ENCODE measurements at places on chromosomes 4 and X. TPM values are rescaled to one million over a fixed set of nuclear protein-coding genes. Genes with fewer than 3 reads are reported as not detected.

Gene NOX1
- polyA plus RNA-seq: not detected

GRCh38 chr4:39026096-39026495 is 6.1 kb downstream of the TMEM156 start:
- DNase-seq: no peak
- no peaks in the 10 kb centered on the region for H3K27me3 ChIP-seq
- no peaks in the 10 kb centered on the region for H3K4me1 ChIP-seq
- H3K4me3 ChIP-seq: no peak overlapping the region
- H3K36me3 ChIP-seq: no peaks in the 10 kb centered on the region

GRCh38 chrX:76643590-76643989 is 216.1 kb downstream of the MAGEE1 start:
- DNase-seq: no peak
- H3K36me3 ChIP-seq: no peaks in the 10 kb centered on the region
- H3K27ac ChIP-seq: no peak overlapping the region
- no peaks in the 10 kb centered on the region for H3K4me1 ChIP-seq

Gene ANK2
- polyA plus RNA-seq: 1.5 TPM

DNA sequence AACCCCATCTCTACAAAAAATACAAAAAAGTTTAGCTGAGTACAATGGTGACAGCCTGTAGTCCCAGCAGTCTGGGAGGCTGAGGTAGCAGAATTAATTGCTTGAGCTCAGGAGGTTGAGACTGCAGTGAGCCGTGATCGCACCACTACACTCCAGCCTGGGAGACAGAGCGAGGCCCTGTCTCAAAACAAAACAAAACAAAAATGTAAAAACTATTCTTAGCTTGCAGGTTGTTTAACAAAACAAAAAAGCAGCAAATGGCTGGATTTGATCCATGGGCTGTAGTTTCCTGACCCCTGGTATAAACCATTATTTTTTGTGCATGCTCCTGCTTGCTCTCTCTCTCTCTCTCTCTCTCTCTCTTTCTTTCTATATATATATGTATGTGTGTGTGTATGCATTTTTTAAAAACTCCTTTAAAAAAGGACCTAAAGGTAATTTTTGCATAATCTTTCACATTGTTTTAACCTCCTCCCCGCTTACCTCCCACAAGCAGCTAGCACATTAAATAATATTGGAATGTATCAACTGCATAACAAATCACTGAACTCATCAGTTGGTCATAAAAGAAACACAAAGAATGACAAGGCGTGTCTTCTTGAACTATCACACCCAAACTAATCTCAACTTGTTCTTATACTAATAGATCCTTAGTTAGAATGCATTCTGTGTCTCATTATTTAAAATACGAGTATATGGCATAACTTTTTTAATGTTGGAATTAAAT is 4.8 kb downstream of the AREG start:
- no peak overlapping the region for H3K4me3 ChIP-seq
- H3K27me3 ChIP-seq: peaks cover 16% of the 10 kb centered on the region
- no peak for DNase-seq

- H3K4me1 ChIP-seq: no peaks in the 10 kb centered on the region
- no peak for DNase-seq
- H3K27ac ChIP-seq: no peak overlapping the region
- H3K36me3 ChIP-seq: no peaks in the 10 kb centered on the region
- H3K27me3 ChIP-seq: no peaks in the 10 kb centered on the region
- no peak overlapping the region for H3K4me3 ChIP-seq
These were observed 18.0 kb downstream of the TBL1X start for GRCh38 chrX:9482837-9483236.

DNA sequence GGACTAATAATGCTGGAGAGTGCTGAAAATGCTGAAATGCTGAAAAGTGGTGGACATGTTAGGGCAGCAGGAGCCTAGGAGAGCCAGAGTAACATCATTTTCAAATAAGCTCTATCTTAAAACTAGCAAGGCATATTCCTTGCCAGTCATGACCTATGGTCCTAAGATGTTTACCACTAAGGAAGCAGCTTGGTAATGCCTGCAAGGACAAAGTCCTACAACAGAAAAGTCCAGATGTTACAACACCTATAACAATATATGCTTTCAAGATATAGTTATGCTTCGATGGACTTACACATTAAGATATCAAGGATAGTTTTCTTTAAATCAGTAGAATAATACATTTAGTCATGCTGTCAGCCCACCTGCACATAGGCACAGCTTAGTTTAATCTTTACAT is 4.5 kb upstream of the ADH4 start:
- H3K36me3 ChIP-seq: no peaks in the 10 kb centered on the region
- no peak for DNase-seq
- no peaks in the 10 kb centered on the region for H3K4me1 ChIP-seq
- no peak overlapping the region for H3K27ac ChIP-seq

Gene SAGE1
- not detected for polyA plus RNA-seq

Gene BRS3
- not detected for polyA plus RNA-seq

- H3K27me3 ChIP-seq: no peaks in the 10 kb centered on the region
- H3K27ac ChIP-seq: no peak overlapping the region
These were observed 65.8 kb upstream of the FAM47A start for GRCh38 chrX:34197946-34198345.

DNA sequence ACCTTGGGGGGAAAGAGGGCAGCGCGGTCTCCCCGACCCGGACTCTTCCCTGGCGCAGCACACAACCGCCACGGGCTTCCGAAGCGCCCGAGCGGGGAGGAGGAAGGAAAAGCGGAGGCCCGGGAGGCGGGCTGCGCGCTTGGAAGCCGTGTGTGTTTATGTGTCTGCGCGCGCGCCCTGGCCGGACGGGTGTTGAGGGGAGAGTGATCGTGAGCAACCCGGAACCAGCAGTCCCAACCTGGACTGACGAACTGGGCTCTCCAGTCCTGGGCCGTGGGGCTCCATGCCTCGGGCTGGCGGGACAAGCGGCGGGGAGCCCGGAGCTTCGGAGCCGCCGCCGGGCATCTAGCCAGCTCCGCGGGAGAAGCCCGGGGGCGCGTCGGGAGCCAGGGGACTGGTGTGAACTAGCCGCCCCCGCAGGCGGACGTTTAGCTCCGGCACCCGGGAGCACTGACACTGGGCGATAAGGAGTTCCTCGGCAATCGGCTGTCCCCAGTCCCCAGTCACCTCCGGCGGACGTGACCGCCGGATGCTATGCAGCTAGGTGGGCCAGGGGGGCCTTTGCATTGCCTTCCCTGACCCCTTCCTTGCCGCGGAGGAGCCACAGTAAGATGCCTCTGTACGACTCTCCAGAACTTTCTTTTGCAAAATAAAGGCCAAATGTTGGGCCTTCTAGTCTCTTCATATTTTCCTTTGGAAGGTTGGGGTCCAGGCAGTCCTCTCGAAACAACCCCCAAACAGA is 74.8 kb upstream of the BCOR start:
- H3K27me3 ChIP-seq: peaks cover 36% of the 10 kb centered on the region
- H3K36me3 ChIP-seq: no peaks in the 10 kb centered on the region
- no peak for DNase-seq
- H3K4me3 ChIP-seq: no peak overlapping the region
- peak overlapping the region; percentile 96 for H3K27ac ChIP-seq

DNA sequence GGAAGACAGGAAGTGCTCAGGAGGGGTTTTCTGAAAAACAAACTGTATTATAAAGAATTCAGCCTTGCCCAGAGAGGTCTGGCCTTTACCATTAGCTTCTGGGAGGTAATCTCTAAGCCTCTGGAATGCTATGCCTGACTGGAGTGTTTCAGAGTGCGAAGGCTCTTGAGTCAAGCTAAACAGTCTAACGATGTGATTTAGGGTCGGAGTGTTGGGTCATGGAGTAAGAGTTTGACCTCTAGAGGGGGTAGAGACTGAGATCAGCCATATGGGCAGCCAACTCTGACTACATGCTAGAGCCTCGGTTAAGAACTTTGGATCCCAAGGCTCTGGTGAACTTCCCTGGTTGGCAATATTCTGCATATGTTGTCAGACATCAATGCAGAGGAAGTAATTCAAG is 15.0 kb downstream of the BOD1L1 start:
- H3K4me1 ChIP-seq: no peaks in the 10 kb centered on the region
- no peaks in the 10 kb centered on the region for H3K27me3 ChIP-seq
- H3K27ac ChIP-seq: no peak overlapping the region
- peaks cover 86% of the 10 kb centered on the region for H3K36me3 ChIP-seq

GRCh38 chrX:56738670-56739069 is 9.6 kb downstream of the NBDY start:
- DNase-seq: no peak
- no peak overlapping the region for H3K27ac ChIP-seq
- no peak overlapping the region for H3K4me3 ChIP-seq

Gene FAM184B
- polyA plus RNA-seq: not detected

DNA sequence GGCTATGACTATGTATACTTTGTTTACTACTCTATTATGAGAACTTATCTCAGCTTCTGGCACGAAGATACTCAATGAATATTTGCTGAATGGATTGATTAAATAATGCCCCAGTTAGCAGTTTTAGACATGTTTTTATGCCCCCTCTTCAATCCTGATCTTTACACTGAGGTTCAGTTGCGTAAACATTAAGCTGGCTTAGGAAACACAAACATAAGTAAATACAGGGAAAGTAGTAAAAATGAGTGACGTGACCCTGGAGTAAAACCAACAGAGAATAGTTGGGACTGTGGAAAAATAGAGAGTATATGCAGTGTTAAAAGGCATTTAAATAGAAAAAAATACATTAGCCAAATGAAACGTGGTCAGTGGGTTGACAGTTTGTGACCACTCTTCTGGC is 387.0 kb upstream of the ACTRT1 start:
- DNase-seq: no peak
- no peaks in the 10 kb centered on the region for H3K4me1 ChIP-seq
- no peak overlapping the region for H3K27ac ChIP-seq
- no peak overlapping the region for H3K4me3 ChIP-seq
- no peaks in the 10 kb centered on the region for H3K27me3 ChIP-seq

Gene ALG13
- 89.7 TPM for polyA plus RNA-seq

Measured in SK-N-SH (cell line).